Effector memory CD4-positive, alpha-beta T cell (primary cell): ENCODE measurements at places on chromosomes 1 and 21.

GRCh38 chr1:81899214-81899821 lies 98.6 kb downstream of the ADGRL2 start:
- DNase-seq = no peak

DNA sequence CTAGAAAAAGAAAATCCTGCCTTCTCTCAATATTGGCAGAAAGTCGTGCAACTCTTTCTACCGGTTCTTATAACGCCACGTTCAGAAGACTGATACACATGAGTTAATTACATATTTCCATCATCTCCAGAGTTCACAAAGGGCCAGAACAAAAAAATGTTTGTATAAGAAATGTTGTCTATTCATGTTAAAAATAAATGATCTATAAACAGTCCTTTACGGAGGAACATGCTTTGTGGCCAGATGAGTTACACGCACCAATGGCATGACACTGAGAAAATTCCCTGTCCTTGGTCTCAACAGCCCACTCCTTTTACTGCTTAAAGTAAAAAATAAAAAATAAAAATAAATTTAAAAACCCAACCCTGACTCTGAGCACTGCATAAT lies 29.5 kb downstream of the C2CD2 start:
- DNase-seq = no peak

DNA sequence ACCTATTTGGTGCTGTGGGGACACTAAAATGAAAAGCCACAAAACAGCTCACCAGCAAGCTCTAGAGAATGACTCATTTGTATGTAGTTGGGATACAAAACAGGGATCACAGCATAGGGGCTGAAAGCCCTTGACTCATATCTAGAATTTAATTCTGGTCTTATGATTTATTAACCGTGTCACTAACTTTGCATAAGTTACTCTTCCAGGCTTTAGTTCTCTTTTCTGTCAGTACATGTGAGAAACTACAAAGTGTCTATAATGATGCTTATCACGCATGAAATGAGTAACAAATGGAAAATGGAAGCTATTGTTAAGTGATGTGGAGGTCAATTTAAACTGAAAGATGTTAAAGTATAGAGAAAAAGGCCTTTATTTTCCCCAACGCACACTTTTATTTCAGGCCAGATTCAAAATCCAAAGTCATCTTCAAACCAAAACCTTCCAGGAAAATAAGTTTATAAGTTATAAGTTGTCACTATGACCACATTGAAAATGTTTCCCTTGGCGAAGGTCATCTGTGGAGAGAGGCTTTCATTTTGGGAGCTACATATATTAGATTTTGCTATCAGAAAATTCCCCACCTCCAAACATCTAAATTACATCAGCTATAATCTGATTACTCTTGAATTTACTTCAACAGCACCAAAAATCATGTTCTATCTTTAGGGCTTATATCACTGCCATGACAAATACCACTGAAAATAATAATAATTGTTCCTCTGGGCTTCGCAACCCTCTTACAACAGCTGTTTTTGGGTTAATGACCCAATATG lies 430.5 kb downstream of the MRPL39 start:
- no peak for DNase-seq

DNA sequence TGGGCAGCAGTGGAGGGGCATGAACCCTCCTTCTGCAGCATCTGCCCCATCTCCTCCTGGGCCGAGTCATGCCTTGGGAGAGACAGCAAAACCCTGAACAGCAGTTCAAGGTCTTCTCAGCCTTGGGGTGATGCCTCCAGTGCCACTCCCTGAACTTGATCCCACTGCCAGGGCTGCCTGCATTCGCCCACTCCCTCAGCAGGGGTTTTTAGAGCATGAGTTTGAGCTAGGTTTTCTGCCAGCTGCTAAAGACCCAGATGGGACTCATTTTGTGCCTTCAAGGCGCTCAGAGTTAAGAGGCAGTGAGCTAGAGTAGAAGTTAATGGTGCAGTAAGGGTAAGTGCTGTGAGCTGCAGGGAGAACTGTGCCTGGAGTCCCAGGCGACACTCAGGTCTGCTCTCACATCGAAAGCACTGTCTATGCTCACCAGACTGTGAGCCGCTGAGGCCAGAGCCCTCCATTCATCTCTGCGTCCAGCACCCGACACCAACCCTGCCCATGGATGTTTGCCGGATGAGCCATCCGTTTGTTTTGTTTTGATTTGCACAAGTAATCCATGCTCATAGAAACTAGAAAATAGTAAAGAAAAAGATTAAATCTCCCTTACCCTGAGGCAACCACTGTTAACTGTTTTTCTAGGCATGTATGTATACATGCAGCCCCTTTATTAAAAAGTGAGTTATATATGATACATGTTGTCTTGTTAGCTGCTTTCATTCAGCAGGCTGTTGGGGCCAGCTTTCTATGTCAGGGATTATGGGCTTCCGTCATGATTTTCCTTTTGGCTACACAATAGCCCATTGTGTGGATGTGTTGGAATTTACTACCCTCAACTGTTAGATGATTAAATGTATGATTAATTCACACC lies 67.8 kb downstream of the VPS26C start:
- DNase-seq = no peak

- DNase-seq = no peak
These were observed 38.1 kb upstream of the POU3F1 start for GRCh38 chr1:38084700-38085099.

GRCh38 chr1:219746141-219746540 lies 133.2 kb upstream of the ZC3H11B start:
- DNase-seq = no peak

DNA sequence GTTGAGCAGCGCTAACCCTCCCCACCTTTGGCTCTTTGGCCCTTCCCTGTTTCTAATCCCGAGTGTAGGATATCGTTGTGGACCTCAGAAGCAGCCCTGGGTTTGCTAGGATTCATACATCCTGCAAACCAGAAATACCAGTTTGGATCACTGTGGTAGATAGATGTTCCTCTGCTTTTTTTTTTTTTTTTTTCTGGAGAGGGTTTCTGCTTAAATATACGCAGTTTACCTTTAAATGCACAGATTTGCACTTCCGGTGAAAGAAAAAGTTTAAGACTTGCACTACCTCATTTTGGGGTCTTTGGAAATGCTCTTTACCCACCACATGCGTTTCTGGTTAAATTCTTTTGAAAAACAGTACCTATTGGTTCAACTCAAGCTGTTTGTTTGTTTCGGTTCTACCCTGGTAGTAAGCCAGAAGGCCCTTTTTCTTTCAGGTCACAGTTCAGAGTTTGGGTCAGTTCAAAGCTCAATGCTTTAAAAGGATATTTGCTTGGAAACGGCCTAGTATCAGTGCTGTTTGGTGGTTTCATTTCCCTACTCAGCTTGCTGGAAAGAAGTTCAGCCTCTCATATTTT lies 908 bp downstream of the DDI2 start:
- DNase-seq = no peak

DNA sequence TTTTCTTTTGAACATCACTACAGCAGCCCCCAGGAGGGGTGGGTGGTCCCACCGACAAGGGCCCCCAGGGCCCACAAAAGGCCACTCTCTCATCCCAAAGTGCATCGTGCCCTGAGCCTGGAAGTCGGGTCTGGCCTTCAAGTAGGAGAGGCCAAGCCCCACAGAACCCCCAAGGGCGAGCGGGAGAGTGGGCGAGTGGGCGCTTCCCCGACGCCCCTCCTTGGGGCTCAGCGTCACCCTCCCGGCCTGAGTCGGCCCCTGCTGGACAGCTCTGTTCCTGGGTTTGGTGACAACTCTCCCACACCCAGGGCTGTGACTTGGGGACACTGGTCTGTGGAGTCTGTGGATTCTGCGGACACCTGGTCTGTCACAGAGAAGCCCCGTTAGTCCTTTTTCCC lies 42.2 kb upstream of the COL18A1 start:
- no peak for DNase-seq

GRCh38 chr1:17550729-17551584 lies 11.5 kb downstream of the ARHGEF10L start:
- DNase-seq = no peak

DNA sequence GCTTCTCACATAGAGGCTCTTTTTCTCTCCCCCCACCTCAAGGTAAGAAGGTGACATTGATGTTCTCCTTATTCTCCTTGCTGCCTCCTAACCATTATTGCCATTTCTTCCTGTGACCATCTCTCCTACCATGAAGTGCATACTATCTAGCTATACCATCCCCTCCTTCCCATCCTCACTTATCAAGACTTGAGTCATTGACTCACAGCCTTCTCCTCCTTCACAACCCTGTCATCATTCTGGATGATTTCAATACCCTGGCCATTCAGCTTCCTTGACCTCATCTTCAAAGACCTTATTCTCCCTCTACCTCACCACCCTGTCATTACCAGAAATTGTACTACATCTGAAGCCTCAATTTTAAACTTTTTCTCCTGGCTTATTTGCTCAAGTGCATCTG lies 10.9 kb upstream of the HIPK1 start:
- no peak for DNase-seq
